ENCODE measurements at places on chromosomes 12 and 14. TPM values are rescaled to one million over a fixed set of nuclear protein-coding genes. Genes with fewer than 3 reads are reported as not detected.

The DAO gene
- total RNA-seq, result not detected

The TECPR2 gene
- total RNA-seq, result 6.2 TPM

The FAM186B gene
- total RNA-seq, result 0.13 TPM

The TPH2 gene
- not detected for total RNA-seq

The KRT79 gene
- not detected for total RNA-seq

The AMN gene
- 0.13 TPM for total RNA-seq

The LUM gene
- not detected for total RNA-seq

The SERPINA10 gene
- not detected for total RNA-seq

The DNAH10 gene
- under 0.01 TPM for total RNA-seq

The SLC38A4 gene
- total RNA-seq, result 2.3 TPM

The TSHR gene
- not detected for total RNA-seq

The UBE3B gene
- total RNA-seq, result 23.0 TPM

The MON2 gene
- total RNA-seq, result 23.3 TPM

The FBLN5 gene
- total RNA-seq, result 0.26 TPM

The RNASE7 gene
- not detected for total RNA-seq

The SLC16A7 gene
- 3.3 TPM for total RNA-seq

The GPRC5A gene
- 1.8 TPM for total RNA-seq

The PA2G4 gene
- total RNA-seq, result 91.8 TPM

The PRIMA1 gene
- not detected for total RNA-seq

The TEX52 gene
- total RNA-seq, result not detected

The RNASE2 gene
- total RNA-seq, result not detected

The AMHR2 gene
- total RNA-seq, result not detected

The ATP2B1 gene
- total RNA-seq, result 14.5 TPM

The TAMALIN gene
- 34.0 TPM for total RNA-seq

The TPPP2 gene
- not detected for total RNA-seq

The PRPH gene
- total RNA-seq, result not detected

The BIN2 gene
- not detected for total RNA-seq

The TMEM19 gene
- total RNA-seq, result 34.5 TPM

The PLA2G1B gene
- total RNA-seq, result not detected

The KRT6A gene
- total RNA-seq, result not detected

The PDZRN4 gene
- not detected for total RNA-seq

The MYO1A gene
- total RNA-seq, result under 0.01 TPM

The ADAMTS20 gene
- total RNA-seq, result not detected

The KRT7 gene
- total RNA-seq, result 7.0 TPM

The STAB2 gene
- total RNA-seq, result 71.1 TPM

The RBM23 gene
- 44.4 TPM for total RNA-seq

The FGF6 gene
- total RNA-seq, result not detected

The SAMD15 gene
- total RNA-seq, result 0.38 TPM

The GRIP1 gene
- under 0.01 TPM for total RNA-seq

The TMEM63C gene
- total RNA-seq, result 0.77 TPM

The KRT72 gene
- not detected for total RNA-seq

The RHNO1 gene
- total RNA-seq, result 19.4 TPM

The HCAR2 gene
- total RNA-seq, result not detected

The MYH6 gene
- not detected for total RNA-seq

The OTUB2 gene
- total RNA-seq, result 0.64 TPM

The PABPN1 gene
- 90.6 TPM for total RNA-seq

The FOXA1 gene
- not detected for total RNA-seq

The MMP19 gene
- total RNA-seq, result 0.51 TPM

The ATXN7L3B gene
- 28.1 TPM for total RNA-seq

The TMEM229B gene
- total RNA-seq, result 1.1 TPM

The HEATR5A gene
- total RNA-seq, result 28.8 TPM

The CLMN gene
- 0.63 TPM for total RNA-seq

The CLEC1A gene
- 12.1 TPM for total RNA-seq

The AQP6 gene
- total RNA-seq, result not detected

The C12orf60 gene
- 0.63 TPM for total RNA-seq

The TCL1A gene
- not detected for total RNA-seq
